ENCODE measurements at places on chromosomes 11 and 22. TPM values are rescaled to one million over a fixed set of nuclear protein-coding genes. Genes with fewer than 3 reads are reported as not detected.

Gene TP53AIP1
- polyA plus RNA-seq, result not detected

Gene FXYD6
- polyA plus RNA-seq, result 14.5 TPM

Gene FGF3
- polyA plus RNA-seq, result not detected

Gene HYOU1
- 35.7 TPM for polyA plus RNA-seq

Gene TREH
- polyA plus RNA-seq, result 7.2 TPM

Gene FREY1
- polyA plus RNA-seq, result not detected

Gene CASP5
- polyA plus RNA-seq, result not detected

Gene MMP27
- polyA plus RNA-seq, result not detected

Gene C11orf86
- polyA plus RNA-seq, result 54.8 TPM

Gene MRGPRF
- polyA plus RNA-seq, result 130 TPM

Gene LRRC55
- 0.05 TPM for polyA plus RNA-seq

Gene EIF1AD
- 8.4 TPM for polyA plus RNA-seq

Gene GP1BB
- 8.1 TPM for polyA plus RNA-seq

Gene BDNF
- polyA plus RNA-seq, result 1.9 TPM

Gene DDTL
- polyA plus RNA-seq, result 0.31 TPM

Gene MEI1
- polyA plus RNA-seq, result not detected

Gene ASCC2
- polyA plus RNA-seq, result 42.3 TPM

Gene PLAAT5
- polyA plus RNA-seq, result 0.38 TPM

Gene TEX12
- not detected for polyA plus RNA-seq

Gene DENND5A
- polyA plus RNA-seq, result 56.0 TPM

Gene DCDC1
- polyA plus RNA-seq, result not detected

Gene F2
- 0.72 TPM for polyA plus RNA-seq

Gene SHANK3
- polyA plus RNA-seq, result 0.63 TPM

Gene KCNJ4
- not detected for polyA plus RNA-seq

Gene TIGD3
- 0.88 TPM for polyA plus RNA-seq

Gene CHADL
- polyA plus RNA-seq, result not detected

Gene FGF4
- polyA plus RNA-seq, result not detected

Gene OR6T1
- not detected for polyA plus RNA-seq

Gene REXO2
- polyA plus RNA-seq, result 96.3 TPM

Gene SLC5A1
- polyA plus RNA-seq, result 24.0 TPM
